ENCODE measurements at places on chromosomes 11 and 22.

GRCh38 chr11:123391646-123392348 is 38.3 kb upstream of the GRAMD1B start:
- no peak for DNase-seq

- peak; percentile 69 for DNase-seq
Observed at GRCh38 chr11:38089726-38090125, 1491.7 kb upstream of the RAG2 start.

- DNase-seq = no peak
Observed at GRCh38 chr11:86774417-86774816, 25.9 kb upstream of the PRSS23 start.

DNA sequence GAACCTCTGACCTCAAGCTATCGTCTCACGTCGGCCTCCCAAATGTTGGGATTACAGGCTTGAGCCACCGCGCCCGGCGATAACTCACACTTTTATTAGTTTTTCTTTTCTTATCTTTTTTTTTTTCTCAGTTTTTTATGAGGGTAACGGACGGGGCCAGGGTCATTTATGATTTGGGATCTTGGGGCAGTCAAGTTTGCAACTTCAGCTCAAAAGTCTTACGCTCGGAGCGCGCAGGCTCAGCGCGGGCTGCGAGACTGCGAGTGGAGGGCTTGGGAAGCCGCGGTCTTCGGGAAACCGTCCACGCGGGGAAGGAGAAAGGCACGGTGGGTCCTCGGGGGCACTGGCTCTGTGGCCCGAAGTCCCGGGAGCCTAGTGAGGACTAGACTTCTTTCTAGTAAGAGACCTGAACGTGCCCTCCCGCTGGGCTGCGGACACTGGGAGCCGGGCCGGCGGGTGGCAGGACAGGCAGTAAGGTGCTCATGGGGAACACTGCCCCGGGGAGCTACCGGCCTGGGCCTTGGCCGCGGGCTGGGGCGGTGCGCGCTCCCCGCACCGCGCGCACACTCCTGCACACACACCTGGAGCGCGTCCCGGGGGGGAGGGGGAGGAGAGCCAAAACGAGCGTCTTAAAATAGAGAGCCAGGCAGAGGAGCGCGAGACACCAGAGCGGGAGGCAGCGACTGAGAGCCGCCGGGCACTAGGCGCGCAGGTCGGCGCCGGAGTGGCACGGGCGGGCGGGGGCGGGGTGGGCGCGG is 476 bp upstream of the BARX2 start:
- DNase-seq = peak; percentile 70

GRCh38 chr11:116240710-116241109 is 532.1 kb downstream of the BUD13 start:
- DNase-seq = no peak

GRCh38 chr11:121696177-121696871 is 243.6 kb upstream of the SORL1-AS1 start:
- DNase-seq = peak; percentile 54

GRCh38 chr11:67687986-67688385 is 13.6 kb upstream of the ALDH3B2 start:
- DNase-seq = no peak

GRCh38 chr11:64341429-64341828 is 1.4 kb downstream of the CCDC88B start:
- DNase-seq = no peak

DNA sequence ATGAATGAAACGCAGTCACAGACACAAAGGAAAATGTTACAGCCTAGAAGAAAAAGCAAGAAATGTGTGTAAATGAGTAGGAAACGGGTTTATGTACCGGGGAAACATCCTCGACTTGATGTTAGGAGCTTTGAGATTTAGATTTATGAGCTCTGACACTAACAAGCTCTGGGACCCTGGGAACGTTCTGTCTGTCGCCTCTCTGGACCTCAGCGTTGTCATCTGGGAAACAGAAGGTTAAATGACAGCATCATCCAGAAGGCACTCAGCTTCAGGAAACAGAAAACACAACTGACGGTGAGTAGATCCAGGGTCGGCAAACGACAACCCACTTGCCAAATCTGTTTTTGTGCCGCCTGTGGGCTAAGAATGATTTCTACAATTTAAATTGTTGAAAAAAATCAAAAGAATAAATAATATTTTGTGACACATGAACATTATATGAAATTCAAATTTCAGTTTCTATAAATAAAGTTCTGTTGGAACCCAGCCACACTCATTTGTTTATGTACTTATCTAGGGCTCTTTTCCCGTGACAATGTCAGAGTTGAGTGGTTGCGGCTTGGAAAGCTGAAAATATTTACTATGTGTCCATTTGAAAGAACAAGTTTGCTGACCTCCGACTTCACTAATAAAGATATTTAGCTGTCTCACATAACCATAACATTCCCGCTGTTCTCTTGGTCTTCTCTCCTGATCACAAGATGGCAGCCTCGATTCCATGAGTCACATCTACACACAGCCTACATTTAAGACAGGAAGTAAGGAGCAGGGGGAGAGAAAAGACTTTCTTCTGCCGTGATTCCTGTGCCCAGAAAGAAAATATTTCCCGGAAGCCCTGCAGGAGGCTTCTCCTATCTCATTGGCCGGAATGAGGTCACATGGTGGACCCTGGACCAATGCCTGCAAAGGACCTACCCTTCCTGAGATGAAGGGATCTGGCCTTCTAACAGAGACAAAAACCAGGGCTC is 47.1 kb upstream of the SYT13 start:
- peak; percentile 78 for DNase-seq

GRCh38 chr11:8287703-8288102 is 24.0 kb upstream of the LMO1 start:
- DNase-seq = no peak

- no peak for DNase-seq
Observed at GRCh38 chr11:67634366-67635230, 4.9 kb upstream of the NUDT8 start.

- no peak for DNase-seq
Observed at GRCh38 chr22:42844756-42845155, 12.3 kb downstream of the ARFGAP3 start.

- no peak for DNase-seq
Observed at GRCh38 chr11:23997356-23997755, 499.5 kb upstream of the LUZP2 start.

GRCh38 chr22:45903355-45904135 is 73.4 kb downstream of the WNT7B start:
- no peak for DNase-seq

GRCh38 chr11:64001484-64002420 is 15.5 kb downstream of the OTUB1 start:
- DNase-seq = no peak

GRCh38 chr11:35146711-35147110 is 7.7 kb downstream of the CD44 start:
- DNase-seq = no peak

- DNase-seq = peak; percentile 95
Observed at GRCh38 chr11:33015621-33016551, at the start of gene DEPDC7. TSS of gene DEPDC7 (plus strand) at chr11:33015878. CDS start at chr11:33015956, 78 bp downstream.

DNA sequence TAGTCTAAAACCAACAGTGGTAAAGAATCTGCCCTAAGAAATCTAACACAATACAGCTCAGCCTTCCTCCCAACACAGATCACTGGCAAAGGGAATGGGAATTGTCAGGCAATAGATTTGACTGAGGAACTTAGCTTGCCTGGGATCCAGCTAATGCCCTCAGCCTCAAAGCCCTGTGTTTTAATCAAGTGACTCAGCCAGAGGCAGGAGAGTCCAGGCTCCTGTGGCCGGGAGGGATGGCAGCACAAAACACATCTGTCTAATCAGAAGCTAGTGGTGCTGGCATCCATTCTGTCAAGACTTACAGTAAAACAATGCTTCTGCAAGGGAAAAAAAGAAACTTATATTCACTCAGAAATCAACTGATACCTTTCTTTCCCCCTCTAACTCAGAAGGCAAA is 5.6 kb downstream of the SYTL2 start:
- DNase-seq = no peak

DNA sequence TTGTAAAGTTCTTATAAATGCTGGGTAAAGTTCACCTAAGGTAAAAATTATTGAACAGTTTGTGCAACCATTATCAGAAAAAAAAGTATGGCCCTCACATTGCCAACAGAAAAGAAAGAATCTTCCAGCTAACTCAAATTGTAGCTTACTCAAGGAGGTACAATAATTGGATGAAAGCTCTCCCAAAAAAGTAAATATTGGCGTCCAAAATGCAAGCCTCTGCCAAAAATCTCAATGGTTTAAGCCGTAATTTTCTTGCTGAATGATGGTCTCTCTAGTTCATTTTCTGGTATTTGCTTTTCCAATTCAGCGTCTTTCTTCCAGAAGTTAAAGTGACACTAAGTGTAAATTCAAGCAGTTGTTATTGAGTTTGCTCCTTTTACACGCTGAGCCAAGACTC is 727.3 kb downstream of the LRRC4C start:
- no peak for DNase-seq

DNA sequence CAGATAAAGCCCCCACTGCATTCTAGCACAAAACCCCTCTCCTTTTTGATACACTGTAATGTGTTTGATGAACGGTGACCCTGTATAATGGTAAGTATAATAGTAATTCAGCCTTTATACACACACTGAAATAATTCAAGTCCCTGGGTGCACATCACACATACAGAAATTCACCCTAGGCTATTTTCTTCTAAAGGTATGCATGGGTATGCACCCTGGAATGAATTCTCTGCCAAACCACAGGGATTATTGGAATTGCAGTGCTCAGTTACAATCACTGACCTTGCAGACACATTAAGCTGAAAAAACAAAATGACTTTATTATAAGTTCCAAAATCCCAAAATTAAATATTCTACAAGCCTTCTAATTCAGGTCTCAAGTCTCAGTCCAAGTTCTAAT is 245.9 kb upstream of the FAT3 start:
- DNase-seq = no peak

DNA sequence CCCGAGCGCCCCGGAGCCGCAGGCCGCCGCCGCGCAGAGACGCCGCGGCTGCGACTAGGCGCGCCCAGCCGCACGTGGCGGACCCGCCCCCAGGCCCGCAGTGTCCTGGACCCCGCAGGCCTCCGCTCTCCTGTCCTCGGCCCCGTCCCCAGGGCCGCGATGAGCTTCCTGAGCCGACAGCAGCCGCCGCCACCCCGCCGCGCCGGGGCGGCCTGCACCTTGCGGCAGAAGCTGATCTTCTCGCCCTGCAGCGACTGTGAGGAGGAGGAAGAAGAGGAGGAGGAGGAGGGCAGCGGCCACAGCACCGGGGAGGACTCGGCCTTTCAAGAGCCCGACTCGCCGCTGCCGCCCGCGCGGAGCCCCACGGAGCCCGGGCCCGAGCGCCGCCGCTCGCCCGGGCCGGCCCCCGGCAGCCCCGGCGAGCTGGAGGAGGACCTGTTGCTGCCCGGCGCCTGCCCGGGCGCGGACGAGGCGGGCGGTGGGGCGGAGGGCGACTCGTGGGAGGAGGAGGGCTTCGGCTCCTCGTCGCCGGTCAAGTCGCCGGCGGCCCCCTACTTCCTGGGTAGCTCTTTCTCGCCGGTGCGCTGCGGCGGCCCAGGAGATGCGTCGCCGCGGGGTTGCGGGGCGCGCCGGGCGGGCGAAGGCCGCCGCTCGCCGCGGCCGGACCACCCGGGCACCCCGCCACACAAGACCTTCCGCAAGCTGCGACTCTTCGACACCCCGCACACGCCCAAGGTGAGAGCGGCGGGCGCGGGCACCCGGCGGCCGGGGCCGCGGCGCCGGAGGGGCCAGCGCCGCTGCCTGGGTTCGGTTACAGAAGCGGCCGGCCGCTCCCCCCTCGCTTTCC is 528 bp downstream of the WEE1 start:
- DNase-seq = no peak

GRCh38 chr11:8315463-8315862 is 51.8 kb upstream of the LMO1 start:
- DNase-seq = no peak

GRCh38 chr11:103948187-103948763 is 88.2 kb upstream of the DDI1 start:
- no peak for DNase-seq

DNA sequence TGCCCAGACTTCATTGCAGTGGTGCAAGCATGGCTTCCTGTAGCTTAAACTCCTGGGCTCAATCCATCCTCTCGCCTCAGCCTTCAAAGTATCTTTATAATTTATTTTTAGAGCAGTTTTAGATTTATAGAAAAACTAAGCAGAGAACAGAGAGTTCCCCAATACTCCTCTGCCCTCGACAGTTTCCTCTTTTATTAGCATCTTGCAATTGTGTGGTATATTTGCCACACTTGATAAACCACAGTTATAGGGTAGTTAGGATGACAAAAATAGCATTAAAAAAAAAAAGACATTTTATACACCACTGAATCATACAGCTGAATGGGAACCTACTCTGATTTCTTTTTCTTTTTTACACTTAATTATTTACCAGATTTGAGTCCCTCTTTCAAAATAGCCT is 31.2 kb downstream of the MS4A2 start:
- no peak for DNase-seq

DNA sequence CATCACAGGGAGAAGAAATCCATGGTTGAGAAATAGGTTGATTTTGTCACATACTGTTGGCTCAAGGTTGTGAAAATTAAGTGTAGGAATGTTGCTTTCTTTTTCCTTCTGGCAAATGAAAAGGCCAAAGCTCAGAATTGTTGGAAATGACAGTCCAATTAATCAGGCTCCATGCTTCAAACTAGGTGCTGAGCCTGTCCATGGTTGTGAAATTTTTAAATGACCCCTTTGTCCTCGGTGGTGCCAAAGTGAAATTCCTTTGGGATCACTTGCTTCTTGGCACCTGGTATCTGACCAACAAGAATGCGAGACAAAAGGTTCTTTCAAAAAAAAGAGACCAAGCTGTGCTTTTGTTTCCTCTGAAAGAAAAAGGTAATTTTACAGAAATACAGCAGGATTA is 451.9 kb downstream of the ETS1 start:
- peak; percentile 34 for DNase-seq

- no peak for DNase-seq
Observed at GRCh38 chr22:19517919-19518611, 6.1 kb downstream of the CLDN5 start.

- no peak for DNase-seq
Observed at GRCh38 chr11:44857490-44858090, 93.1 kb downstream of the TP53I11 start.

GRCh38 chr22:44460287-44460686 is 37.7 kb downstream of the RTL6 start:
- DNase-seq = no peak

GRCh38 chr11:66081505-66081904 is 11.4 kb downstream of the PACS1 start:
- no peak for DNase-seq

DNA sequence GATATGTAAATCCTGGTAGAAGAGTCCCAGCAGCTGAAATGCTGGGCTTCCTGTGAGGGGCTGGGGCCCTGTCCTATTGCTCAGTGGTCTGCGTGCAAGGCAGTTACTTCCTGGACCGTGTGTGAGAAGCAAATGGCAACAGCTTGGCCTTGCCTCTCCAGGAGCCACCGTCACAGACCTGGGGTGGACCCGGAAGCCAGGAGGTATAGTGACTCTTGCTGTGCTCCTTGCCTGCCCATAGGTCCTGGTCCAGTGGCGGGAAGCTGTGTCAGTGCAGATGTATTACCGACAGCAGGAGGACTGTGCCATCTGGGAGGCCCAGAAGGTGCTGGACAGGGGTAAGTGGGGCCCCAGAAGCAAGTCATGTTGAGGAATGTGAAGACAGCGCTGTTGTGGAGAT is 54.3 kb downstream of the PISD start:
- DNase-seq = no peak

Data from mesendoderm (in vitro differentiated cells).